ENCODE measurements at places on chromosomes 2 and 18. TPM values are rescaled to one million over a fixed set of nuclear protein-coding genes. Genes with fewer than 3 reads are reported as not detected.

Gene FAM237A
- polyA plus RNA-seq: not detected

Gene RAB17
- 13.3 TPM for polyA plus RNA-seq

Gene COL6A3
- 644 TPM for polyA plus RNA-seq

Gene ZEB2
- polyA plus RNA-seq: 268 TPM

Gene CD8A
- 1.1 TPM for polyA plus RNA-seq

GRCh38 chr2:179021258-179021657 is 28.7 kb downstream of the CCDC141 start:
- DNase-seq: no peak

Gene PEX13
- polyA plus RNA-seq: 30.8 TPM

Gene CTDP1
- polyA plus RNA-seq: 13.9 TPM

GRCh38 chr2:72141032-72141645 is 6.5 kb downstream of the CYP26B1 start:
- DNase-seq: no peak

DNA sequence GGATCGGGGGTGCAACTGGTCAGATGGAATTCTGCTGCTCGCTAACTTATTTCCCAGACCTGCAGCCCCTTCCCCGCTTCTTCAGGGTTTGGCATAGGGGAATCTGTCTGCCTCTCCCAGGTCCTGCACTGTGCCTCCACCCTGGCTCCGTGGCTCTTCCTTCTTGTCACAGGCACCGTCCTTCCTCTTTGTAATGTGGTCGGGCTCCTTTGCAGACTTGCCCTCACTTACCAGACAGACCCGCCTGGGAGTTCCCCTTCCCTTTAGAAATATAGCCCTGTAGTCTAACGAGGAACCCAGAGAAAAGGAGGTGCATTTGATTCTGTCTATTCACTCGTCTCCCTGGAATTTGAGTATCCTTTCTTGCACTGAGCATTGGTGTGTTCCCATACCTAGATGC is 63.9 kb upstream of the PAX8 start:
- no peak for DNase-seq

DNA sequence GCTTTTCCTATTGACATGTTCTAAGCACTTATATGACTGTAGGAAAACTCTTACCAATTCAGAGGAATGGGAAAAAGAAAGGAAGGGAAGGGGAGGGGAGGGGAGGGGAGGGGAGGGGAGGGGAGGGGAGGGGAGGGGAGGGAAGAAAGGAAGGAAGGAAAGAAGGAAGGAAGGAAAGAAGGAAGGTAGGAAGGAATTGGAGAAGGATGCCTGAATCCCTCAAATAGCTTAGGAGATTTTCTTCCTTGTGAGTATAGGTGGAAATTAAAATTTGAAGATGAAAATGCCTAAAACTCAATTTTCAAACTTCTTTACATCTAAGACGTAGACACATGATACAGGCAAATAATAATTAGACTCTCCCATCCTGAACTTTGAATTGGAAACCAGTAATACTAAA is 463.1 kb downstream of the SATB2 start:
- no peak for DNase-seq

Gene LPIN1
- polyA plus RNA-seq: 20.4 TPM

- no peak for DNase-seq
Observed at GRCh38 chr2:201572846-201573508, 70.3 kb downstream of the TMEM237 start.

Gene ALLC
- not detected for polyA plus RNA-seq

GRCh38 chr18:7950380-7951136 is 383.4 kb downstream of the PTPRM start:
- DNase-seq: no peak

Gene MTX2
- polyA plus RNA-seq: 54.5 TPM

GRCh38 chr2:209965723-209966122 is 36.7 kb upstream of the RPE start:
- DNase-seq: no peak

DNA sequence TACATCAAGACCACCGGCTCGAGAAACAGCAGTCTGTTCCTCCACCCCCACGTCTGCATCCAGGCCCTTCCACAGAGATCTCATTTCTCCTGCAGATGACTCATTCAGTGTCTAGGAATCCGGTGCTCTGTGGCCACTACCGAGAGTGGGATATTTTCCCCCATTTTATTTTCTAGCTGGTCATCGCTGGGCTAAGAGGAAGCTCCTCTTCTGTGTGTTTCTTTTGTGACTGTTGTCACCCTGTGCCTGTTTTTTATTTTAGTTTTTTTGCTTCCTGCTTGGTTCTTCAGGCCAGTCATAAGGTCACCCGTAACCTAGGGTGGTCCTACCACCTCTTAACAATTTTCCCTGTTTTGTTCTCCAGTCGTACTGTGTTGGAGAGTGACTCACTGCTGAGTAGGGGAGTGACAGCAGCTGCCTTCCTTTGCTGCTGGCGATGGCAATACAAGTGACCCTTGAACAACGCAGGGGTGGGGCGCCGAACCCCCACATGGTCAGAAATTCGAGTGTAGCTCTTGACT is 6.7 kb downstream of the RAMP1 start:
- no peak for DNase-seq

Gene FIGLA
- not detected for polyA plus RNA-seq

- DNase-seq: no peak
Observed at GRCh38 chr2:241047253-241048010, 49.0 kb downstream of the SNED1 start.

DNA sequence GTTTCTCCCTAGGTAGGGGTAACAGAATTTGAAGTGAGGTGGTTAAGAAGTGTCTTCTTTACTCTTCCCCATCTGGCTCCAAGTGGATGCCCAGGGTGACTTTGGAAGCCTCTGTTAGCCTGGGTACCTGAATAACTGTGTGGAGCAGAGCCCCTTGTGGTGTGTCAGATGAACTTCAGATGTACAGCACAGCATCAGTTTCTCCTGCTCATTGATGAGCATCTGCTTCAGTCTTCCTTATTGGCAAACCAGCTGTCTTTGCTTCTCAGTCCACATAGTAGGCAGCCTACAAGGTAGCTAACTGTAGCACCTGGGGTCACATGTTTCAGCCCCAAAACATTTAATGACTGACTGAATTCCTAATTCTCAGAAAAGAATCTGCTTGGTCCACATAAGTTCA is 56.2 kb upstream of the ATP8B1 start:
- DNase-seq: no peak

GRCh38 chr2:38113051-38113450 is 37.1 kb upstream of the CYP1B1 start:
- DNase-seq: no peak

DNA sequence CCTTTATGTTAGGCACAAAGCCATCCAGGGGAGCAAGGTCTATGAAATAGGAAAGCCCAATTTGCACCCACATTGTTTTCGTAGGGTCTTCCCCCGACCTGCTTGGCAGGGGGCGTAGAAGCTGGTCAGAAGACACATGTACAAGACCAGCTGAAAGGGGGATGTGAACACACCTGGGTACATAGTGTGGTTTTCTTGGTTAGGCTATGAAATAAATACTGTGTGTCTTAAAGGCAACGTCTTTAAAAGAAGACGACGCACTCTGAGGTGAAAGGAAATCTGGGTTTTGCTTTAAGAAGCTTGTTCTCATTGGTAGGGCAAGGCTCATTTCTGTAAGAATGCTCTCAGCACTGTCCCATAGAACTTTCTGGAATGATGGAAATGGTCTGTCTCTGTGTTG is 60.0 kb upstream of the KLF7 start:
- DNase-seq: no peak

DNA sequence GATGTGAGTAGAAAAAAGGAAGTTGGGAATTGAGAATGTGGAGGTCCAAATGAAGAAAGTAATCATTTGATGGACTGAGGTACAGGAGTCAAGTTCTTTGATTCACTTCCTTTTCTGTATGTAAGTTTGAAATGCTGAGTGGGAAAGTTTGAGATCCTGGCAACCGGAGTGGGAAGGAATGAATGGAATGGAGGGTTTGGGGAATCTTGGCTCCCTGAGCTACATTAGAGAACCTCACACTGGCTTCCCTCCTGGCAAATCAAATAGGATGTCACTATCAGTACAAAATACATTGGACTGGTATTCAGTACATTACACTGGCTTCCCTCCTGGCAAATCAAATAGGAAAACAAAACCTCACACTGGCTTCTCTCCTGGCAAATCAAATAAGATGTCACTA is 9.8 kb upstream of the RNF138 start:
- no peak for DNase-seq

GRCh38 chr2:96530474-96531357 is 5.8 kb upstream of the ARID5A start:
- no peak for DNase-seq

DNA sequence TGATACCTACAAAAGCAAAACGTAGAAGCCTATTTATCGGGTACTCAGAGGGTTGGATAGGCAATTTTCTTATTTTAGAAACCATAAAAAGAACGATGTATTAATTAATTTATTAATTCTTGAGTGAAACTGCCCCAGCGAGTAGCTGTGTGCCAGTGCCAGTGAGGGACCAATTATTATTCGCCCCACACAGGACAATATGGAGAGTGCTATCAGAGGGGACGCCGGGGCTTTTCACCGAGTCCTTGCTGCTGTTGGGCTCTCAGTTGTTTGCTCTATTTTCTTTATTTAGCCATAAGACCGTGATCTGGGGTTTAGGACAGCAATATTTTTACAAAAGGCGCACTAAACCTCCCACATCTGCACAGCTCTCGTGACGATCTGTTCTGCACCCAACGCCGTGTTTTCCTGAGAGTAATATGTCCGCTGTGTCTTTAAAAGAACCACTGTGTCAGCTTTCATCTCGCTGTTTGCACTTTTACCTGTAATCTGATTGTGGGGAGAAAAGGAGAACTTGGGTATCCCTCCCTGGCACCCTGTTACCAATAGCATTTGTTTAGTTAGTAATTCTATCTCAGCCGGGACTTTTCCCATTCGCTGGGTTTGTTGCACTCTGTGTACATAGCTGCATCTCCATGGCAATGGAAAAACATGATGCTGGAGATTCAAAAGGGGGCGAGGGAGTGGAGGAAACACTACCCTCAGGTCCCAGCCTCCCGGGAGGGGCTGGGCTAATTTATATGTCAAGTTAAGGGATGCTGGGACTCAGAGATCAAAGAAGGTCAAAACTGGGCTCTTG is 30.1 kb upstream of the ZNF516 start:
- DNase-seq: peak; percentile 92
